ENCODE measurements at places on chromosomes 4 and X. TPM values are rescaled to one million over a fixed set of nuclear protein-coding genes. Genes with fewer than 3 reads are reported as not detected.

DNA sequence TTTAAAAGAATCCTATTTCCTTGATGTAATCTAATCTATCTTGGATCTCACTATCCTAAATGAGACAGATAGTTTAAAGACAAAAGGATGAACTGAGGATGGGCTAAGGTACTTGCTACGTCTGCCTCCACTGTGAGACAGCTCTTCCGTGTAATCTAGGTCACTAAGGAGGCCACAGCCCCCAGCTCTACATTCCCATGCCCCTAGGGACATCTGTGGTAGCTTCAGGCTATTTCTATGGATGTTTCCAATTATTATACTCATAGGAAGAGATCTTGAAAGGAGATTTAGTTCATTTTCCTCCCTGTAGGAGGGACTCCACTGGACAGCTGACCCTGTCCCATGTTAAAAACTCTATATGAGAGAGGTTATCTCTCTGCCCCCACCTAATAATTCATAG, 140.8 kb upstream of the TRPC5 start:
- DNase-seq, result no peak

- DNase-seq, result peak; percentile 63
Measured at GRCh38 chr4:76744241-76744921, 153.6 kb downstream of the SOWAHB start.

GRCh38 chrX:115630204-115630603, 69.2 kb downstream of the PLS3 start:
- no peak for DNase-seq

GRCh38 chr4:124610211-124610610, 102.3 kb downstream of the ANKRD50 start:
- no peak for DNase-seq

- DNase-seq, result peak; percentile 59
Measured at GRCh38 chr4:118410138-118410537, 57.3 kb upstream of the PRSS12 start.

CXCL6 gene
- not detected for total RNA-seq

- DNase-seq, result no peak
Measured at GRCh38 chr4:159145992-159146330, 43.1 kb downstream of the RAPGEF2 start.

DCAF4L1 gene
- total RNA-seq, result not detected

TRIM61 gene
- total RNA-seq, result not detected

PIN4 gene
- 3.9 TPM for total RNA-seq

GRCh38 chrX:107716118-107716684, 59.4 kb downstream of the TSC22D3 start:
- no peak for DNase-seq

DNA sequence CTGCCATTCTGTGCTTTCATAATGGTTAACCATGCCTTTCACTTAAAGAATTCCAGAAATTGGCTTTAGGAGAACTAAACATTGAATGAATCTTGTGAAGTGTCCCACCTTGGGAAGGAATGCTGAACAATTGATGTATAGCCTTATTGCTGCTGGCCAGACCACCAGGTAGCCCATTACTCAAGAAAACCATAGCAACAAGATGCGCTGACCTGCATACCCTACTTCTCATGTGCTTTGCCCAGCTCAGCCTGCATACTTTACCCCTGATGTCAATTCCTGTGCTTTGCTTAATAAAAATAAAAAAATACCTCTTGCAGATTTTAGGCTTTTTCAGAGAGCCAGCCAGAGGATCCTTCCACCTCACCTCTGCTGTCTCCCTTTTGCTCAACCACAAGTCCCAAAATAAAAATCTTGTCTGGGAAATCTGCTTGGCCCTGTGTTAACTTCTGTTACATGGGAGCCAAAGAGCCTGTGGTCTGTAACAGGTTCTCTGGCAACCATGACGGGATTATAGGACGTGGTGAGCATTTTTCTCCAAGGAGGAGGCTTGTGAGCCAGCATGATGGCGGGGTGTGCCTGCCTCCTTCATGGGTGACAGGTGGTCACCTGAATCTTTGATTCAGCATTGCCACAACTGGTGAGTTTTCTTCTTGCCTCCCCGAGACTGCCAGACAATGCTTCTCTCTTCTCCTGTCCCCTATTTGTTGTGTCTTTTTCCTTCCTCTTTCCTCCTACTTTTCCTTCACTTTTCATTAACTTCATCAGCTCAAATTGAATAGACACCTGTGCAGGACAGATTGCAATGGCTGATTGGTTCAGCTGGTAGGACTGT, 106.8 kb downstream of the ARSJ start:
- no peak for DNase-seq

DNA sequence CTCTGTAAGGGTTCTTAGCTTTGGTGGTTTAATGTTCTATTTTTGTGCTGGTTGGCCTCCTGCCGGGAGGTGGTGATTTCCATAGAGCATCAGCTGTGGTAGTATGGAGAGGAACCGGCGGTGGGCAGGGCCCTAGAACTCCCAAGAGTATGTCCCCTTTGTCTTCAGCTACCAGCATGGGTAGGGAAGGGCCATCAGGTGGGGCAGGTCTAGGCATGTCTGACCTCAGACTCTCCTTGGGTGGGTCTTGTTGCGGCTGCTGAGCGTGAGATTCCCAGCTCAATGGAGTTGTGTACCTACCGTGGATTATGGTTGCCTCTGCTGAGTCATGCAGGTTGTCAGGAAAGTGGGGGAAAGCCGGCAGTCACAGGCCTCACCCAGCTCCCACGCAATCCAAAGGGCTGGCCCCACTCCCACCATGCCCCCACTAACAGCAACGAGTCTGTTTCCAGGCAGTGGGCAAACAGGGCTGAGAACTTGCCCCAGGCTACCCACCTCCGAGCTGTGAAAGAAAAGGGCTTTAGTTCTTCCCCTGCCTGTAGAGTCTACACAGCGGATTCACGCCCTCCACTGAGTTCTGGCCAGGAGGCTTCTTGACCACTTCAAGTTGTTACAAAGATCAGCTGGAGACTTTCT, 235.9 kb downstream of the RPA4 start:
- no peak for DNase-seq

- peak; percentile 51 for DNase-seq
Measured at GRCh38 chrX:24148535-24149350, 786 bp upstream of the ZFX start.

DNA sequence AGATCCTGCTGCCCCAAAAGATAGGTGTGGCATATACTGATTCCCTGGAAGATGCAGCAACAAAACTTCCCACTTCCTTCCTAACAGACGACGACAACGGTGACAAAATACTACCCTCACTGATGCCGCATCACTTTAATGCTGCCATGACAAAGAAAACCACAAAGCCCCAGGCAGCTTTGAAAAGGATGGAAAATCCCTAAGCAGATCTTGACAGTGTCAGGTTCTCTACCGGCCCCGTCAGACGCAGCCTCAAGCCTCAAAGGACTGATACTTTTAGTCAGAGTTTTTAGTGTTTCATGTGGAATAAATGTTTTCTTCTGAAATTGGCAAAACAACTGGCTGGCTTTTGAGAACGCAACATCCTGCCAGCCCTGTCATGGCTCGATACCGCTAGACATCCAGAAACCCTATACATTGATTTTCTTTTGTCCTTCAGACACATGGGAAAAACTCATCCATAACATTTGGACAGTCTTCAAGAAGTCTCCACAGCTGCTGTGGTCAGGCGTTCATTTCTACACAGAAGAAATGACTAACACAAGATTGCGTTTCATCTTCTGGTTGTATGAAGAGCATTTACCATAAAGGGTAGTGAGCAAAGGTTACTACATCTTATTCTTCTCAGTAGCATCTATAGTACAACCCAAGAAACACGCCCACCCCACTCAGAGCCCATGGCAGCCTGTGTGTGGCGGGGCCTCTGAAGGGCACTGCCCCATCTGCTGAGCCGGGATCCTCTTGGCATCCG, 60.1 kb downstream of the GATB start:
- DNase-seq, result no peak

GRCh38 chrX:22520128-22520828, 247.6 kb downstream of the CBLL2 start:
- DNase-seq, result no peak

S100G gene
- total RNA-seq, result not detected

- DNase-seq, result no peak
Measured at GRCh38 chr4:185470501-185471195, 885 bp downstream of the CCDC110 start.

- no peak for DNase-seq
Measured at GRCh38 chr4:150070464-150071170, 7.6 kb upstream of the DCLK2 start.

BRS3 gene
- total RNA-seq, result not detected

DNA sequence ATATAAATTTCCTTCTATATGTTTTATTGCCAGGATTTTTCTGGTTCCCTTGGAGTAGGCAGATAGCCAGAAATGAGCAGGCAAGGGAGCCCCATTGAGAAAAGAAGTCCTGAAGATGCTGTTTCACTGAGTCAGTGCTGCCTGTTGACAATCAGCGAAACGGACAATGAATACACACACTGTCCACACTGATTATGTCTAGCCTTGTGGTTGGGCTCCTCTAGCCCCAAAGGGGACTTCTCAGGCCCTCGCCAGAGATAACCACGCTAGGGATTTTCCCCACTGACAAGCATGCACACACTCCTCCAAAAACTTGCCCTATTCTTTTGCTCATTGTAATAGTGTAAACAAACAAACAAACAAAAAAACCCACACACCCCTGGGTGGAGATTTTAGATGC, 369.3 kb downstream of the DMD start:
- no peak for DNase-seq

- no peak for DNase-seq
Measured at GRCh38 chr4:130820448-130820847, 1724.5 kb downstream of the C4orf33 start.

- no peak for DNase-seq
Measured at GRCh38 chrX:18719852-18720251, 12.4 kb downstream of the PPEF1 start.

- DNase-seq, result no peak
Measured at GRCh38 chr4:21476757-21477156, 471.8 kb downstream of the KCNIP4 start.

PPARGC1A gene
- total RNA-seq, result not detected

- DNase-seq, result no peak
Measured at GRCh38 chr4:24675721-24676389, 91.5 kb upstream of the DHX15 start.

DNA sequence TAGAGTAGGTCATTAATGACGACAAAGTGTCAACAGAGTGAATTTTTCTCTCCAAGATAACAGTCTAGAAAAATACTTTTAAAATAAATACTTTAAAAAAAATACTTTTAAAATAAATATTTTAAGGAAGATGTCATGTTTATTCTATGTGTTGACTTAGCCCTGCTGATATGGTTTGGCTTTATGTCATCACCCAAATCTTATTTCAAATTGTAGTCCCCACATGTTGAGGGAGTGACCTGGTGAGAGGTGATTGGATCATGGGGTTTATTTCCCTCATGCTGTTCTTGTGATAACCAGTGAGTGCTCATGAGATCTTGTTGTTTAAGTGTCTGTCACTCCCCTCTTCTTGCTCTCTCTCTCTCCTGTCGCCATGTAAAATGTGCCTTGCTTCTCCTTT, 754.9 kb upstream of the SLIT2 start:
- no peak for DNase-seq

DNA sequence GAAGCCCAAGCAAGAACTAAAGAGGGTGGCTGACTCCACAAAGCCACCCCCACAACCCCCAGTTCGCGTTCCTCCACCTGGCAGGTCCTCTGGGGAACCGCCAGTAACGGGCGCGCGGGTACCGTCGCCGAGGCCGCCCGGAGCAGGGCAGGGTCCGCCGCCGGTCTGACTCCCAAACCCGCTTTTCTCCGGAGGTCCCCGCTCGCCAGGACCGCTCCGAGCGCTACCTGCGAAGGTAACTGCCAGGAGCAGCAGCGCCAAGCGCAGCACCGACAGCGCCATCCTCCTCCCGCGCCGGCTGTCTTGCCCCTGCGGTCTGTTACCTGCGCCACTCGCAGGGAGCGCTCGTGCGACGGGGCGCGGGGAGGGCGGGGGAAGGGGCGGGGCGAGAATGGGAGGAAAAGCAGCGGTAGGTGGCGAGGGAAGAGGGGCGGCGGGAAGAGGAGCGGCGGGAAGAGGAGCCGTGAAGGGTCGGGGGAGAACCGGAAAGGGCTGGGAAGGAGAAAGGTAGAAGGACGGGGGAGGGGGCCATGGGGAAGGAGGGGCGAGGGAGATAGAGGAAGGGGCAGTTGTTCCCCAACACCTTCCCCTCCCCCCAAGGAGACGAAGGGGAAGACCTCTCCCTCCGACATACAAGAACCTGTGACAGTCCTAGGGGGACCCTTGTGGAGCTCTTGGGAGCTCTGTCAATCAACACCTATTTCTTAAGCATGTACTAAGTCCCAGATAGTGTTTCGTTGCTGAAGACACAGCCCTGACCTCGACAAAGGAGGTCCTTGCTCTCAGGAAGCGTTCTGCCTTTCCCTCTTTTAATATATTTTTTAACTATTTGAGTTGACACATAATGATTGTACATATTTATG, at the start of gene SPINK2:
SPINK2 (minus strand) TSS at position 321 of the 863 bp plus-strand sequence; CDS start at position 282, 39 bp downstream.
- no peak for DNase-seq

GRCh38 chr4:78671903-78672815, 104.0 kb upstream of the BMP2K start:
- no peak for DNase-seq

GRCh38 chr4:74030285-74030684, 8.2 kb downstream of the CXCL3 start:
- DNase-seq, result no peak

- DNase-seq, result no peak
Measured at GRCh38 chrX:136115904-136116297, 31.4 kb upstream of the FHL1 start.

- DNase-seq, result no peak
Measured at GRCh38 chr4:71932941-71933340, 98.9 kb upstream of the NPFFR2 start.

DNA sequence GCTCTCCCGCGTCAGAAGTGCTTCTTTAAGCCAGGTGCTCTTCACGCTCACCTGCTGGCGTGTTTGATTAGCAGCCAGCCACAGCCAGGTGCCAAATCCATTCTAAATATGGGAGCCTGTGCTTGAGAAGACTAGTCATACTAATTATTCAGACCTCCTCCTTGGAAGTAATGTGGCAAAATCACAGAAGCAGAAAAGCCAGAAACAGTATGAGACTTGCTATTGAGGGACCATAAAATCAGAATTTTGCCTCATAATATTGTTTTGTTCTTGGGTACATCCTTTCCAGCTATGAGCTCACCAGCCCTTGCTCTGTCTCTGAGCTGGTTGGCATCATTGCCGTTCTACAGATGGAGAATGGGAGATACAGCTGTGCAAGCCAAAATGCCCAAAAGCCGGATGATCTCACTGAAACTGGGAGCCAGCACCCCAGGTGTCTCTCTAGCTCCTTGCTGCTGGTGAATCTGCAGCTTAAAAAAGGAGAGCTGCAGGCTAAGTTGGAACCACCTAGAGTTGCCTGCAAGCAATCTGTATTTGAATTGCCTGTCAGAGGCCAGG, 205.4 kb downstream of the SHROOM3 start:
- no peak for DNase-seq

- DNase-seq, result no peak
Measured at GRCh38 chr4:1077711-1078477, 35.5 kb downstream of the RNF212 start.

DNA sequence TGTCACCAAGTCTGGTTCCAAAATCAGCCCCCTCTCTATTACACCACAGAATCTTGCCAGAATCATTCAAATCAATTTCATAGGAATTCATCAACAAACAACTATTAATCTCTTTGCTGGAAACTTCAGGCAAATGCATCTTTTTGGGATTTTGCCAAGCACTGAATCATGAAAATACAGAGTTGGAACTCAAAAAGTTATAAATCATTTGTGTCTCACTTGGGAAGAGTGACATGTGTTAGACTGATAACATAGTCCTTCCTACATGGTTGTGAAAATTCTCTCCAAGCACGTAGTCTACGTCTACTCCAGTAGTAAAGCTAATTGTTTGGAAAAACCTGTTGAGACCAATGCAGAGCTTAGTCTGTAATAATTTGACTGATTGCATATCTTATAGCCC, 19.0 kb downstream of the CXCL8 start:
- DNase-seq, result no peak

GRCh38 chrX:112163906-112164305, 81.3 kb upstream of the TRPC5 start:
- DNase-seq, result no peak
